ENCODE measurements at places on chromosomes 2 and 18.

- ATAC-seq: no peak
Measured at GRCh38 chr2:73257425-73258125, 23.5 kb downstream of the CCT7 start.

GRCh38 chr2:130307850-130308249 lies 34.8 kb upstream of the IMP4 start:
- ATAC-seq: no peak

- ATAC-seq: no peak
Measured at GRCh38 chr2:45612731-45613130, 1.7 kb upstream of the SRBD1 start.

DNA sequence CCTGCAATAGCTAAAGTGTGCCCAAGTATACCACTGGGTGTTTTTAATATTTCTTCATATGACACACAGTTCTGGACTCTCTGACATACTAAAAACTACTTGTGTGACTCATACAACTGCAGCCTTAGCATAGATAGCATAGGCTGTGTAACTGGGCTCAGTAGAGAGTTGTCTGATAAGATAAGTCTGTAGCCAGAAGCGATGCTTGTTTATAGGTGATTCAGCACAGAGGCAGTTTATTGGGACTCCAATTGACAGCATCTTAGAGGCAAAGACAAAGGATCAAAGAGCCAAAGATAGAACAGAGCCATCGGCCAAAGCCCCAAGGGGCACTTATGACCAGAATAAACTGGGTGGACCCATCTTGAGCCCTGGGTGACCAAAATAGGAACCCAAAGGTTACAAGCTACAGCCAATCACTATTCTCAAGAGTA lies 42.3 kb downstream of the AAK1 start:
- peak; percentile 98 for ATAC-seq

DNA sequence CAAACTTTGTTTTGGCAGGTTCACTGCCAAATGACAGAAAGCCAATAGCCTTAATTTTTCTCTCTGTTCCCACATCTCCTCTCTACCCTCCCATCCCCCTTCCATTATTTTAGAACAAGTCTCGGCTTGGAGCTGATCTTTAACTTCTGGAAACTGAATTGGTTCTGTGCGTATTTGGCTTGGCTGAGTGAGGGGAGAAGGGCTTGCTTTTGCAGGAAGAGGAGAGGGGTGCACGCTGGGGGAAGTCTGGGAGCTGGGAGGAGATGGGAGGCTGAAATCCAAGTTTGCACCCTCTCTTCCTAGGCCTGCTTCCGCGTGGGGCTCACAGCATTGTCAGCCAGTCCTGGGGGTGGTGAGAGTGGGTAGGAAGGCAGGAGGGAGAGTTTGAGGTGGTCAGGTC lies 176.1 kb upstream of the SPRED2 start:
- ATAC-seq: no peak

GRCh38 chr2:11659115-11659475 lies 10.9 kb downstream of the NTSR2 start:
- ATAC-seq: no peak

All from activated CD4-positive, CD25-positive, alpha-beta regulatory T cell treated with anti-CD3 and anti-CD28 coated beads, Interleukin-2, amount 50 U/mL, for 24 hours (primary cell).